ENCODE measurements at places on chromosomes 1 and 21. TPM values are rescaled to one million over a fixed set of nuclear protein-coding genes. Genes with fewer than 3 reads are reported as not detected.

- DNase-seq = no peak
These were observed 183.9 kb upstream of the SGIP1 start for GRCh38 chr1:66350001-66350547.

DNA sequence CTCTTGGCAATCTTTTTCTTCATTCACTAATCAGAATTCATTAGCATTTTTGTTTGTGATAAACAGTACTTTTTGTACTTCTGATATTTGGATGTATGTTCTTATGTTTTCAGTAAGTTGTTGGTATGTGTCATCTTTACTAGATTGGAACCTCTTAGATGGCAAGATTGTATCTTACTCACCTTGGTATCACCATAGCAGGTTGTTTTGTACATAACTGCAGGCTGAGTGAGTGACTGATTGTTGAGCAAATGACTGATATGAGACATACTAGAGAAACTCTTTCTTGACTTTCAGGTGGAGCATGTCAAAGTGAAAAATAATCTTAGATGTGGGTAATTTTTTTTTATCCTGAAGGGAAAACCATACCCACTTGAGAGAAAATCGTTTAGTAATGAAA lies 173.7 kb downstream of the CLEC20A start:
- no peak for DNase-seq

DNA sequence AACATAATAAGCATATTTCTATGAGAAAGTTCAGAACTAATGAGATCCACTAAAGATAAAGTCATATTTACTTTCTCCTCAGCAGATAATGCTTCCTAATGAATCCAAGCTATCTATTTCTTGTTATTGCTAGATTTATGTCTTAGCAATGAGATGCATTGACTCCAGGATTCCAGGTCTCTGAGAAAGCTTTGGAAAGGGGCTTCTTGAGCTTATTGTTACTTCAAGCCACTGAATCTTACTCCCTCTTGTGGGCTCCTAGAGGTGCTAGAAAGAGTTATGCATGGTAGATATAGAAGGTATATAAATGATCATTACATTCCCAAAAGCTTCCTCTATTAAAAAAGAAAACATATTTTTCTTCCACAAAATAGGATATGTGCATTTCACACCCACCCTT lies 246.4 kb upstream of the ADAMTS5 start:
- no peak for DNase-seq

DNA sequence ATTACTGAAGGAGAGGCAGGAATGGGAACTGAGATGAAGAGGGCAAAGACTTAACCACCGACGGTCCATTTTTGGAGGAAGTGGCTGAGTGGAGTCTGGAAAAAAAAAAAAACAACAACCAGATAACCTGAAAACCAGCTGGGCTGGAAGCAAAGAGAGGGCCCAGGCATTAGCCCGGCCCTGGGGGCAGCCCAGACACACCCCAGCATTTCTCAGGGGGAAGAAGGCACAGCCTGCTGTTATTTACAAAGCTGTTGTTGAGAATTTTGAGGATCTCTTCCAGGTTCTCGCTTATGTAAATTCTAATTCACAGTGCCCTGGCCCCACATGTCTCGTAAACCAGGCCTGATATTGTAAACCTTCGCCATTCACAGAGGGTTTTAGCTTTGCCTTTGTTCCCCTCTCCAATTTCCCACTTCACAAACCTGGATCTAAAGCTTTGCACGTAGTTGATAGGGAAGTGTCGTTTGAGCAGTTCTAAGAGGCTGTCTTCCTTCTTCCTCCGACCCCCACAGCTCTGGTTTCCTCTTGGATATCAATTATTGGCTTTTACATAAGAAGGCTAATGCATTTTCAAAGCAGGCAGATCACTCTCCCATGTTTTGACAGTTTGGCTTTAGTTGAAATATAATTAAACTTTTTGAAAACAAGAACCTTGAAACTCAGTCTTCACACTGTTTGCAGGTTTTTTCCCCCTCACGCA lies 161.8 kb upstream of the IRF2BP2 start:
- no peak for DNase-seq

DNA sequence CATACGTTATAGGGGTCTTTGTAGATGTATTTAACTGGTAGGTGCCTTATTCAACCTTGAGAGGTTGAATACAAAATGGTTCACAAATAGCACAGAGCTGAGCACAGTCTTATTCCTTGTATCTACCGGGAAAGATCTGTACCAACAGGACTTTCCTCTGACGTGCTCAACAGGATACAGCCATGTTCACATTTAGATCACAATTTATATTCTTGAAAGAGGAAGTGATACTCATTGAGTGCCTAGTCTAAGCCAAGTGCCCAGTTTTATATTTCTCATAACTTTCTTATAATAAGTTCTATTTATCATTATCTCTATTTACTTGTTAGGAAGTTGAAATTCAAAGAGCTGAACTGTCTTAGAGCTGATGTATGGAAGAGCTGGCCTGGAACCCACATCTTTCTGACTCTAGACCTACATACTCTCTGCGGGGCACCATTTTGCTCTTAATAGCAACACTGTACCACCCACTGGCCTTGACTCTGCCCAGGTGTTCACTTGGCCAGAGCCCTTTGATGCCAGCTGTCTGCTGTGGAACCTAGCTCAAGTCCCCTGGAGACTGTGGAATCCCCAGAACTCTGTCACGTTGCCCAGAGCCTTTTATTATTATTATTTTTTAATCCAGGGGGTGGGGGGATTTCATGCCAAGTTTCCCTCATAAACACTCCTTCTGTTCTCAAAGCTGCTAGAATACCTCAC lies 156.2 kb downstream of the TPR start:
- no peak for DNase-seq

- no peak for DNase-seq
These were observed 25.9 kb downstream of the ITSN1 start for GRCh38 chr21:33668180-33668579.

DNA sequence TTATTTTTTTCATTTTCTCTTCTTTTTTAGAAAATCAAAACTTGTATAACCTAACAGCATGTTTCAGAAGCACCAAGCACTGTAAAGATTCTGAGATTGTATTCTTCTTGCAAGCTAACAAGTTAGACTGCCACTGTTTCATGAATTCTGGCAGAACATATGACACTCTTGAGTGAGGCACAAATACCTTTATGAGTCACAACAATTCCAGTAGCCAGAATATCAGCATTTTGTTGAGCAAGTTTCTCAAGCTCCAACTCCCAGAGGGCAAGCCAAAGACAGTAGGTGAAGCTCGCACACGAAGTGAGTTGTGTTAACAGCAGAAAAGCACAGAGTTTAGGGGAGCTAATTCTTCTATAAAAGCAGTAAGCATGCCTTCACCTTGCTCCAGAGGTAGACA lies 268.8 kb upstream of the NCAM2 start:
- peak; percentile 2 for DNase-seq

GRCh38 chr1:30966690-30967369 lies 58.3 kb upstream of the SDC3 start:
- peak; percentile 62 for DNase-seq

DNA sequence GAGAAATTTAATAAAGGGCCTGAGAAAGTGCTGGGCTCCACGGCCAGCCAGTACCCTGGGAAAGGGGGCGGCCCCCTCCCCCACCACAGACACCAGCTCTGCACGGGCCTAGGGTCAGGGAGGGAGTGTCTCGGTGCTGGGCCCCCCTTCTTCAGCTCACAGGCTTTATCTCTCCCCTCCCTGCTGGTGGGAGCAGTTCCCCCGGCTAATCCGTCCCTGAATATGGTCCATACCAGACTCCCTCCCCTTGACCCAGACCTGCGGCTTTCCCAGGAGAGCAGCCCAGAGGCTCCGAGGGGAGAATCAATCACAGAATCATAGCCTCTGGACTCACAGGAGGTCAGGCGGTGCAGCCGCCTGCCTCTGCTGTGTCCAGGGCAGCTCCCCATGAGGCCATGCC lies 26.0 kb upstream of the RSPO1 start:
- no peak for DNase-seq

- DNase-seq = no peak
These were observed 227.9 kb downstream of the TRABD2B start for GRCh38 chr1:47769295-47769694.

- no peak for DNase-seq
These were observed 5.7 kb downstream of the RAP1A start for GRCh38 chr1:111625276-111625675.

DNA sequence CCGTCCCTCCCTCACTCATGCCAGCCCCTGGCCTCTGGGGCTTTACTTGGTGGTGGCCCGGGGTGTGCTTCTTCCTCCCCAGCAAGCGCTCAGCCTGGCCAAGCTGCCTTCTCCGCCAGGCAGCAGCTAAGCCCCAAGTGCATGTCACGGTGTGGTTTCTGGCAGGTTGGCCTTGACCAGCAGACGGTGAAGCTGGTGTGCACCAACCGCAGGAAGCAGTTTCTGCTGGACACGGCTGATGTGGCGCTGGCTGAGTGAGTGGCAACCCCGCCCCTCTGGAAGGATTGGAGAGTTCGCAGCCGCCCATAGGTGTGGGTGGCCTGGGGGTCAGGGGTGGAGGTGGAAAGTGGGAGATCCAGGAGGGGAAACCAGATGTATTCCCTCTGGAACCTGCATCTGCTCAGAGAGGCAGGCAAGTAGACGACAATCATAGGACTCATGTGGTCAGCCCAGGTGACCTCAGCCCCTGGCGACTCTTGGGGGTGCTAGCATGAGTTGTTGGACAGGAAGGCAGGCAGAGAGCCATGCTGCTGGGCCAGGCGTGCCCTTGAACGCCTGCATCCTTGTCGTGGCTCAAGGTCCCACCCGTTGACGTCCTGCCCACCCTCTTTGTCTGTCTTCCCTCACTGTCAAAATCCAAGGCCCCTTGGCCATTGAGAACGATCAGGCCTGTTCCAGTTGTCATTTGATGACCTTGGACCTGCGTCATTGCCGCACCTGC lies 7.0 kb upstream of the SLC25A34 start:
- no peak for DNase-seq

- DNase-seq = no peak
These were observed 687.7 kb downstream of the PTPRU start for GRCh38 chr1:29924017-29924431.

The NBPF4 gene
- not detected for total RNA-seq

The RHD gene
- total RNA-seq = not detected

The LYPD8 gene
- not detected for total RNA-seq

The NMNAT1 gene
- total RNA-seq = 11.0 TPM

The OLIG2 gene
- total RNA-seq = 2.5 TPM

The BNIPL gene
- 0.29 TPM for total RNA-seq

The BLACAT1 gene
- 2.2 TPM for total RNA-seq

The CNTN2 gene
- total RNA-seq = 0.07 TPM

The S100A14 gene
- 0.38 TPM for total RNA-seq

The RXFP4 gene
- total RNA-seq = not detected

The CBR3 gene
- total RNA-seq = 2.3 TPM
